ENCODE measurements at places on chromosomes 3 and 15. TPM values are rescaled to one million over a fixed set of nuclear protein-coding genes. Genes with fewer than 3 reads are reported as not detected.
A peak's percentile ranks its signal among the peaks of the same experiment; 100 is the strongest.

DNA sequence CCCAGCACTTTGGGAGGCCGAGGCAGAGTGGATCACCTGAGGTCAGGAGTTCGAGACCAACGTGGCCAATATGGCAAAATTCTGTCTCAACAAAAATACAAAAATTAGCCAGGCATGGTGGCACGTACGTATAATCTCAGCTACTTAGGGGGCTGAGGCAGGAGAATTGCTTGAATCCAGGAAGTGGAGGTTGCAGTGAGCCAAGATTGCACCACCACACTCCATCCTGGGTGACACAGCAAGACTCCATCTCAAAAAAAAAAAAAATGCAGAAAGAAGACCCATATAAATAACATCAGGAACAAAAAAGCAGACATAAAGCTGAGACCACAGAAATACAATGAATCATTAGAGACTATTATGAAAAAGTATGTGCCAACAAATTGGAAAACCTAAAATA, 235.2 kb upstream of the VEPH1 start:
- no peak for DNase-seq

DNA sequence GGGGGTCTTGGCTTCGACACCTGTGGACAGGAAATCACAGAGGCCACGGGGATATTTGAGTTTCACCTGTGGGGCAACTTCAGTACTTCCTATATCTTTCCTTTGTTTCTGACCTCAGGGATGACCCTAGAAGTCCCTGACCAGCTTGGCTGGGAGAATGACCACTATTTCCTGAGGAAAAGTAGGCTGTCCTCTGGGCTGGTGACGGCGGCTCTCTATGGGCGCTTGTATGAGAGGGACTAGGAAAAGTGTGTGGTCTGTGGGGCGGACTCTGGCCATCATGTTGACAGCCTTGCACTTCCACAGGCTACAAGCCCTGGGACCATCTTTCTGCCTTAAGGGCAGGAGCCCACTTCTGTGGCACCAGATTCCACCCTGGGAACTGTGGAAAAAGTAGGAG, 43.7 kb downstream of the BTD start:
- no peak for DNase-seq

DNA sequence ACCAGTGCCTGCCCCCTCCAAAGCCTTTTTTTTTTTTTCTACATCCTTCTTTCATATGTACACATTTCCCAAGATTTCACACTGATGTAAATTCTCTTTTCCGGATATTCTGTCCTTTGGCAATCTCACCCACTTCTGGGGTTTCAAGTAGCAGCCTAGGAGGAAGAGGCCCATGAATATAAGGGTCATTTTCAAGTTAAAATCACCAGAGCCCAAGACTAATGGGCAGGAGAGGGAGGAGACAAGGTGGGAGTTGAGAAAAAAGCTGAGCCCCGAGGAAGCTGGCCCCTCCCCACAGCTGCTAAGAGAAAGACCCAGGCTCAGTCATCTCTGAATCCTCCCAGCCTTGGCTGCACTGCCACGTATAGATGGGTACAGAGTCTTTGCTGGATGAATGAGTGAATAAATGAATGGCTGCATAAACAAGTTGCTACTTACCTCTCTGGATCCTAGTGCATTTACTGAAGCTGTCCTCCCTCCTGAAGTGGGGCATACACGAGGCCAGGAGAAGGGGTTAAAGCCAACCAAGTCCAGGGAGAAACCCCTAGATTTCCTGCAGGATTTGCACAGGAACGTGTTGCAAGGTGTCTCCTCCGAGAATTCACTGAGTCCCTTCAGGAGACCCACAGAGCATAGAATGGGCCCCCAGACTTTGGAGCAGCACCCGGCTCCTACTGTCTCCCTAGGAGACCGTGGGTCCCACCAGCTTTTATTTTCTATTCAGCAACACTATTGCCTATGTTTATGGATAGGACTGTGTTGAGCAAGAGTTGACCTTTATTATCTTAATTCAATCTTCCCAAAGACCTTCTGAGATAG, 100.8 kb upstream of the LIPC start:
- DNase-seq = peak; percentile 40

DNA sequence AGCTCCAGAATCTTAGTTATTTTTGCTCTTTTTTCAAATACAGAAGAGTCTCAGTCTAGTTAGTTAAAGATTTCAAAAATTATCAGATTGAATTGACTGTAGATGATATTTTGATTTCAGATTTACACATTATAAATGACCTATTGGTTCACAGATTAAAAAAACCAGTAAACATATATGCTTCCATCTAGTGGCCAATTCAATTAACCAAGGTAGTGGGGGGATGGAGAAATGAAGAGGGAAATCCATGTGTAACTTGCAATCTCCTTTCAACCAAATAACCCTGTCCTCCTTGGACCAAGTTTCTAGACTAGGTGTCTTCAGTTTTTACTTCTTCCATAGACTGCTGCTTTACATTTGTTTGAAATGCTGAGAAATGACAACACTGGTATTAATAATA, 789.8 kb downstream of the ROBO1 start:
- peak; percentile 7 for DNase-seq

GRCh38 chr15:24945711-24946110, 9.1 kb upstream of the SNRPN start:
- no peak for DNase-seq

- DNase-seq = no peak
These were observed 151.3 kb upstream of the STRIT1 start for GRCh38 chr3:155444771-155445170.

GRCh38 chr3:39260957-39261356, 18.9 kb downstream of the CX3CR1 start:
- peak; percentile 93 for DNase-seq

GRCh38 chr15:29774900-29775299, 47.4 kb downstream of the TJP1 start:
- peak; percentile 85 for DNase-seq

Gene GPR149
- total RNA-seq = not detected

Gene PATL2
- 0.97 TPM for total RNA-seq

Gene PROS1
- total RNA-seq = 12.1 TPM

Gene ADAMTS17
- total RNA-seq = under 0.01 TPM

All from fibroblast of villous mesenchyme (primary cell).